ENCODE measurements at places on chromosomes 12 and 14.
A peak's percentile ranks its signal among the peaks of the same experiment; 100 is the strongest.

GRCh38 chr12:72214163-72214562 lies 58.0 kb upstream of the TRHDE start:
- no peak for DNase-seq

DNA sequence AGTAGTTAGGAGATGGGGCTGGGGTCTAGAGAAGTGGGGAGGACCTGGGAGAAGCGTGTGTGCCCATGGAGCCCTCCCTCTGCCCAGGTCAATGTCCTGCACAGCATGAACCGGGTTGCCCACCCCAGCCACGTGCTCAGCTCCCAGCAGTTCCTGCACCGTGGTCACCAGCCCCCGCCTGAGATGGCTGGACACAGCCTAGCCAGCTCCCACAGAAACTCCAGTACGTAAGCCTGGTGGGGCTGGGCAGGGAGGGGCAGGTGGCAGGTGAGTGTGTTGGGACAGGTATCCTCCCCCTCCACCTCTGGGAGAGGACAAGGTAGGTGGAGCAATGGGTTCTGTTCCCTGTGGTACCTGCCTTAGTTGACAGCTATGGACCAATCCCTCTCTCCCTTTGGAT lies 20.7 kb downstream of the CLSTN3 start:
- DNase-seq: no peak

GRCh38 chr12:106136263-106136662 lies 2.5 kb downstream of the NUAK1 start:
- DNase-seq: peak; percentile 48

- DNase-seq: no peak
Measured at GRCh38 chr14:104048758-104049507, 36.6 kb upstream of the ASPG start.

DNA sequence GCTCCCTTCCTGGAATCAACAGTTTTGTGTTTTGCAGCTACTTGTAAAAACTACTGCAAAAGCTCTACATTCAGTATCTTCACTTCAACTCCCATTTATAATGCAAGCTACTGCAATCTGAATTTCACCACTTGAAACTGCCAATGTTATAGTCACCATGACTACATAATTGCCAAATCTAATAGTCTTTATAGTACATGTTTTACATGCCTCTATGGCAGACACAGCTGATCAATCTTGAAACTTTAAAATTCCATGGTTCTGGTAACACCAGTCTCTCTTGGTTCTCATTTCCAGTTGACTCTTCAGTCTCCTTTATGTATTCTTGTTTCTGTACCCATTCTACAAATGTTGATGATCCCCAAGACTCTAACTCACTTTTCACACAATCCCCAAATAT lies 185.9 kb downstream of the MED13L start:
- DNase-seq: no peak

- DNase-seq: no peak
Measured at GRCh38 chr12:27547592-27547991, 23.6 kb downstream of the PPFIBP1 start.

- DNase-seq: no peak
Measured at GRCh38 chr12:10235761-10236631, 23.3 kb downstream of the GABARAPL1 start.

- no peak for DNase-seq
Measured at GRCh38 chr14:95816539-95816938, 60.1 kb upstream of the TUNAR start.

DNA sequence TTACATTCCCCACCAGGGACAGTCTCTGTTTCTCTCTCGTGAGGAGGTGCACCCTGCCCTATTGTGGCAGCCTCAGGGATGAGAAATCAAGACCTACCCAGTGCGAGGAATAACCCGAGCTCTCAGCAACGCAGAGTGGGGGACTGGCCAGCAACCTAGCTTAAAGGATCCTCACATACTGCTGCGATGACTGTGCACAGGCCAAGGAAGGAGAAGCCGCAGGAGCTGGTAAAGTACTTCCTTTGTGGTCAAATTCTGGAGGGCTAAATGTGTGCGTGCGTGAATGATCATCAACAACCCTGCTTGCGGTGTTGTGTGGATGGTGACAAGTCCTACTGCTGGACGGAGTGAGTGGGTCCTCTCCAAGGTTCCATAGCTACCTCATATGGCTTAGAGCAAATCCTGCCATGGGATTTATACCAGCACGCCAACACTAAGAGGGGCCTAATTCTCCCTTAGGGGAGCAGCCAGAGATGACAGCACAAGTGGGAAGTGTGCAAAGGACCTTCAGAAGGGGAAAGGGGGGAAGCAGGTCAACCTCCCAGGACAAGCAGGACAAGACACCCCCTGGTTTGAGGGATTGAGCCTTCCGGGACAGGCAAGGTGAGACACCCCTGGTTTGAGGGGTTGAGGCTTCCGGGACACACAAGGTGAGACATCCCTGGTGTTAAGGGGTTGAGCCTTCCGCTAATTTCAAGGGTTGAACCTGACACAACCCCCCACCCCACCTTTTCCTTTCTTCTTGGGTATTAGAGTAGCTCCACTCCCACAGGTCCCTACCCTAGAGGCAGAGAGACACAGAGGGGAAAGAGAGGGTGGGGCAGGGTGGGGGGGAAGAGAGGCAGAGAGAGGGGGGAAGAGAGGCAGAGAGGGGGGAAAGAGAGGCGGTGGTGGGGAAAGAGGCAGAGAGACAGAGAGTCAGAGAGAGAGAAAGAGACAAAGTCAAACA lies 58.8 kb upstream of the AP4S1 start:
- DNase-seq: no peak

DNA sequence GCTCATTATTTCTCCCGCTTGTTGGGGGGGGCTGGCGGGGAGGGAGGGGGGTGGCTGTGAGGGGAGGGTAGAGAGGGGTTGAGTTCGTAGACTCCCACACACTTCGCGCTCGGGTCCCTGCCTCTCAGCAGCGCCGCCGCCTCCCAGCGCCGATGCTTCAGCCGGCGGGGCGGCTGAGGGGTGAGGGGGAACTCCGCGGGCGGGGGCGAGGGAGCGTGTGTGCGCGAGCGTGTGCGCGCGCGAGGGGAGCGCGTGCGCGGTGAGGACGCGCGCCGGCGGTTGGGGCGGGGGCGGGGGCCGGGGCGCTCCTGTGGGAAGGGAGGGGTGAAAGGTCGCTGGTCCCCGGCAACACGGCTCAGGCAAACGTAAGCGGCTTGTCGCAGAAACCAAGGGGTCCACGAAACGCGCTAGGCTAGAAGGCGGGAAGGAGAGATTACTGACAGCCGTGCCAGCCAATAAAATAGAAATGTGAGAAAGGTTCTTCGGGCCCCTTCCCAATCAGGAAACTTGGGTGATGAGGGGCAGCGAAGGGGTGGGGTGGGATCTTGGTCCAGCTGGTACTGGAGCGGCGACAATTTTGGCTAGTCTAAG lies 343 bp upstream of the NOVA1 start:
- DNase-seq: peak; percentile 27

GRCh38 chr12:111444314-111444924 lies 38.7 kb downstream of the SH2B3 start:
- no peak for DNase-seq

DNA sequence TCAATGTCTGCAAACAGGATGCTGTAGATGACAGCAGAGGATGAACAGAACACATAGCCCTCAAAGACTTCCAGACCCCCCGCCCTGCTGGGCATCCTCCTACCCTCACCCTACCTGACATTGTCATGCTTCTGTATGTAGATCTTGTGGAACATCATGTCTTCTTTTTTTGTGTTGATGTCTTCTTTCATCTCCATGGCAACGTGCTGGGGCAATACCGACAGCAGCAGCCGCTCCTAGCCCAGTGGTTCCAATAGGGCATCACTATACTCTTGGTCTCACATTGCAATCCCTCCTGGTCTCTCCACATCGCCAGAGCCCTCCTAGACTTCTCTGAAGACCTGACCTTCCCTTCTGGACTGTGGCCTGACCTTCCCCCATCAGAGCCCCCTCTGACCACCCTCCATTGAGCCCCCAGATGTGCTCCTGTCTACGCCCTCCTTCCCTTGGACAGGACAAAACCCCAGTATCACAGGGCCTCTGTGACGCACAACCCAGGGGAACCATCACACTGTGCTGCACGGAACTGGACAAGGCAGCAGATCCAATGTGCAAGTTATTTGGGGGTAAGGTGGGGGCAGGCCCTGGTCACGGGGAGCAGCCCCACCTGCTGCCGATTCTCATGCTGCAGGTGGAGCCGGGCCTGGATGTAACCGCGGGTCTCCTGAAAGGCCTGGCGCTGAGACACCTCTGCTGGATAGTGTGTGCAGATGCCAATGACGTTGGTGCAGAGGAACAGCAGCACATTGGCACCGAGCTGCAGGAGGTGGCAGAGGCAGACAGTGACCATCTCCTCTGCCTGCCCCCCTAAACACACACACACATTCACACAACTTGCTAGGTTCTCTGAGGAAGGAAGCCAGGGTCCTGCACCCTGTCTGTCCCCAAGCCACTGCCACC lies 11.1 kb downstream of the ADCY6 start:
- no peak for DNase-seq

DNA sequence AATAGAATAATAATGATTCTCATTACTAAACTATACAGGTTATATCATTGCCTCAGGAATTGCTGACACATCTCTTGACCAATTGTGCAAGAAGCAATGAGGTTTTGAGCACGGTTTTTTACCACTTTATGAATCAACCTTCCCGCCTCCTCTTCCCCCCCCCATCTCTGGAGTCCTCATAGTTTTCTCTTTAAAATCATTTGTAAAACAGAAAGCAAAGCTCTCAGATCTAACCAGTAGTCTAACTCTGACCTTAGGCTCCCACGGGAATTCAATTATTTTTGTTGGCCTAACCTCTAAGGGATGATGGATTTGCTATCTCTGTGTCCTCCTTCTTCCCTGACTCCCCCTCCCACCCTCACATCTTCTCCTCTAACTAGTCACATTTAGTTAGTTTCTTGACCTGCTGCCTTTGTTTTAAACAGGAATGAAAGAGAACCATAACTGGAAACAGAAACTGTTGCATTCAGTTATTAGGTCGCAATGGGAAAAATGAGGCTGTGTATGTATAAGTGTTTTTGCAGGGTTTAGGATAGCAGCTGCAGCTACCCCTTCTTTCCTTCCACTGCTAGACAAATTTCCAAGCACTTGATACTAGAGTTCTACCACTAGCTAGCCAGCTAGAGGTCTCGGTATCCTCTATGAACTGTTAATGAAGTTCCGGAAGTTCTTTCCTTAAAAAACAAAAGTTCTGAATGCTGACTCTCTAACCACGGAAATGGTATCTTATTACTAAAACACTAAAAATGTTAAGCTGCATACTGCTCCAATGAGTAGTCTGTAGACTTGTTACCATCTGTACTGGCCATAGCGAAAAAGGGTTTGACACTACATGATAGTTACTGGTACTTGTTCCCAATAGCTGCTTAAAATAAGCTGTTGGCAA lies 65.4 kb downstream of the TAOK3 start:
- DNase-seq: no peak

GRCh38 chr12:94037444-94037843 lies 110.9 kb upstream of the PLXNC1 start:
- no peak for DNase-seq

DNA sequence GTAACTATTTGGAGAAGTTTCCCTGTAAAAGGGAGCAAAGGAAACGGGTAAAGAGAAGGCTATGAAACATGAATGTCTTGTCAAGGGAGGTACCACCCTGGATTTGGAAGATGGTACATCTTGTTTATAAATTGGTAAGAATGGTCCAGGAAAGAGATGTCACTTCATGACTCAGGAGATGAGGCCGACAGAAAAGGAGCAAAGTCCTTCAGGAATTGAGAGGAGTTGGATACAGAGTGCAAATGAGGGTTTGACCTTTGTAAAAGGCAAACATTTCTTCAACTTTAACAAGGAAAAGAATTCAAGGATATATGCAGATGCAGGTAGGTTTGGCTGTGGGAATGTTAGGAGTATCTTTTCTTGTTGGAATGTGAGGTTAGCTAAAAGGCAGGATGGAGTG lies 30.8 kb downstream of the NDUFA9 start:
- DNase-seq: no peak

DNA sequence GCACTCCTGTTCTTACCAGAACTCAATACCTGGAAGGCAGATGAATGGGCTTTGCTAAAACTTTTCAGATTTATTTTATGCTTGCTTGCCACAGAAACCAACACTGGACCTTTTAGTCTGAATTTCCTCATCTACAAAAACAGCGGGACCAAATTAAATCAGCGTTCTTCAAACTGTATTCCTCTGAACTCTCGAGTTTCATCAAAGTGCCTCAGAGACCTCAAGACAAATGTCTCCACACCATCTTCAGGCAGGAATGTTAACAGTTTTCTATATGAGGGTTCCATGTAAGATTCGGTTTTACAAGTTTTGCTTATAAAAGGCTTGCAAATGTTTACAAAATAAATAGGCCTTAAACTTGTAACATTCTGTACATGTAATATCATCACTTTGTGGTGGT lies 74.6 kb downstream of the MED13L start:
- DNase-seq: no peak

- no peak for DNase-seq
Measured at GRCh38 chr12:2372178-2372577, 319.4 kb downstream of the CACNA1C start.

DNA sequence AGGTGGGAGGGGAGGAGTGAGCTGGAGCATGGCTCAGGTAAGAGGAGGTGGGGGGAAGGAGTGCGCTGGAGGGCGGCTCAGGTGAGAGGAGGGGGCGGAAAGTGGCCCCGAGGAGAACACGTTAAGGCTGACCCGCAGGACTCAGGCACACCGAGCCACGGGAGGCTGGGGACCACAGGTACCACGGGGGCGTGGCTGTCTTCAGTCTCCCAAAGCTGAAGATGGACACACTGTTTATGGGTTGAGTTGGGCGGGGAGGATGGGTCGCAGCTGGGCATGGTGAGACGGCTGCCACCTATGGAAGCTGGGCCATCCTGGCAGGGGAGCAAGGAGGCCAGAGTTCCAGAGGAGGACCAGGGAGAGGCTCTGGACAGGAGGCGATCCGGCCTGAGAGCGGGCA lies 23.5 kb downstream of the UBR7 start:
- no peak for DNase-seq

DNA sequence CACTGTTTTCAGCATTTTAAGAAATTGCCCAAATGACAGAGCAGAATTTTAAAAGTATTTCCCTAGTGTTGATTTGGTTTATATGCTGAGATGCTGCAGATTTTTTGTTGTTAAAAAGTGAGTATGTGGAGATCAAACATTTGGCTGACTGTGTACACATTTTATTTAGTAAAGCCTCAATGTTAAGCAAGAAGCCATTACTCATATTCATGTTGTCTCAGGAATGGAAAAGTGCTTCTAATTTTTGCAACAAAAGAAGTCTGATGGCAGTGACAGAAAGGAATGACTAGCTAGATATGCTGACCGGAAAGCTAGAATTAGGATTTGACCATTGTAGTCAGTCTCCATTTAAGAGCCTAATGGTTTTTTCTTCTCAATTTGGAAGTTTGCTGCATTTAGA lies 22.5 kb downstream of the SLC38A6 start:
- DNase-seq: no peak

DNA sequence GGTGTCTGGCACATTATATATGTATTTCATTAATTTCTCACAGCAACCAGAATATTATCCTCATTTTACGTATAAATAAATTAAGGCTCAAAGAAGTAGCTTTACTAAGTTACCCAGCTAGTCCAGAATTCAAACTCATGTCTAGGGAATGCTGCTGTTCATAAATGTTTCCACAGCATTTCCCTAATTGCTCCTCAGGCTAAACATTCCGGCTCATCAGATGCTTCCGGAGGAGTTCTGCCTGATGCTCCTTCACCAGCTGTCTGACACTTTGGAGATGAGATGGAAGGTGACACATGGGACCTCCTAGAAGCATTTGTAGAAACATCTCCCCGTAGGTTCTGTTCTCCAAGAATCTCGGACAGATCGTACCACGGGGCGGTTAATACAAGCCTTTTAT lies 12.1 kb downstream of the KRT85 start:
- no peak for DNase-seq
